ENCODE measurements at places on chromosomes 7 and 10. TPM values are rescaled to one million over a fixed set of nuclear protein-coding genes. Genes with fewer than 3 reads are reported as not detected.

DNA sequence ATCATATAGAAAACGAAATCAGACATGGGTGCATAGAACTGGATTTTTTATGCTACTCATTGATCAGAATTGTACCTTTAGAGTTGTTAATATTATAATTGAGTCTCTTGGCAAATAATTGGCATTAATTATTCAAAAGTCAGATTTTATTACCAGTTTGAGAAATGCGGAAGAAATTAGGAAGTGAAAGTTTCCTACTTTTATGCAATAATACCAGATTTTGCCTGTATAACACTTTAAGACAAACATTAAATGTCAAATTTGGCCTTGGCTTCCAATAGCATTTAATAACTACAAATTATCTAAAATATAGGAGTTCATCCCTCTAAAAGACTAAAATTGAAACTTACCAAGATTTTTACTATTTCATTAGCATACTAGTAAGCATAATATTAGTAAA lies 6.8 kb upstream of the TFEC start:
- H3K27me3 ChIP-seq: no peaks in the 10 kb centered on the region
- H3K4me1 ChIP-seq: no peaks in the 10 kb centered on the region
- H3K36me3 ChIP-seq: no peaks in the 10 kb centered on the region
- no peak for DNase-seq

GRCh38 chr7:80766724-80767123 lies 128.3 kb downstream of the CD36 start:
- H3K27ac ChIP-seq: no peak overlapping the region
- H3K4me3 ChIP-seq: no peak overlapping the region
- H3K4me1 ChIP-seq: peaks cover 3% of the 10 kb centered on the region
- no peaks in the 10 kb centered on the region for H3K27me3 ChIP-seq
- no peaks in the 10 kb centered on the region for H3K36me3 ChIP-seq

DNA sequence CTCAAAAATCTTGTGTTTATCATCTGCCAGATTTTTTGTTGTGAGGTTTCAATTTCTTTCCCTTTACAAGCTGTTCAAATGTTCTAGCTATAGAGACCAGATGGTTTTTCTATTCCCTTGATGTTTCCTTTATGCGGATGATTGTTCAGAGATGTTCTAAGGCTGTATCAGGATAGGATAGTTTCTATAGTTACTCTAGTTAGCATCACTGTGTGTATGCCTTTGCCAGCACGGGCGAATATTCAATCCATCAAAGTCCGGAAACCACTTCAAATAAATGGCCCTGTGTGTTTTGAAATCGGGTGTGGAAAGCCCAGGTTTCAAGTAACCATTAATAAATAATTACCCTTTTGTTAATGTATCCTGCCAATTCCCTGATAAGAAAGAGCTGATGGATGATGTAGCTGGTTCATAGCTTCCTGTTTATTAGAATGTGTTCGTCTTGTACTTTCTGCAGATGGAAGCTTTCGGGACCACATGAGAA lies 149.8 kb upstream of the PRKCQ start:
- no peak overlapping the region for H3K4me3 ChIP-seq
- H3K27me3 ChIP-seq: no peaks in the 10 kb centered on the region
- H3K27ac ChIP-seq: no peak overlapping the region

TFEC gene
- not detected for total RNA-seq

DNA sequence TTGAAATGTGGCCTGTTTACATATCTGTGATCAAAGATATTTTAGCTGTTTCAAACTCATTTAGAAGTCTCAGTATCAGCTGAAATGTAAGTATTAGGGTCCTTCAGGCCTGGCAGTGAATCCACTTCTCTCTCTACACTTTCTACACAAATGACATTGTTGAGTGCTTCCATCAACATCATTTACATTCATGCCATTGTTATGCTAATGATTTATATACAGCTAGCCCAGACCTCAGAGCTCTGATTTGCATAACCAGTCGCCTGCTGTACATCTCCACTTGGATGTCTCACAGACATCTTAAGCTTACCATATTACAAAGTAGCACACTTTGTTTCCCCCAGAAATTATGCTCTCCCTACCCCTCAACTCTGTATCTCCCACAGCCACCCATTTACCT lies 71.6 kb downstream of the GSDME start:
- H3K36me3 ChIP-seq: peaks cover 16% of the 10 kb centered on the region
- no peak overlapping the region for H3K4me3 ChIP-seq
- no peak for DNase-seq
- peak overlapping the region; percentile 61 for H3K27ac ChIP-seq
- H3K4me1 ChIP-seq: no peaks in the 10 kb centered on the region
- no peaks in the 10 kb centered on the region for H3K27me3 ChIP-seq

GJD4 gene
- total RNA-seq: not detected

DNA sequence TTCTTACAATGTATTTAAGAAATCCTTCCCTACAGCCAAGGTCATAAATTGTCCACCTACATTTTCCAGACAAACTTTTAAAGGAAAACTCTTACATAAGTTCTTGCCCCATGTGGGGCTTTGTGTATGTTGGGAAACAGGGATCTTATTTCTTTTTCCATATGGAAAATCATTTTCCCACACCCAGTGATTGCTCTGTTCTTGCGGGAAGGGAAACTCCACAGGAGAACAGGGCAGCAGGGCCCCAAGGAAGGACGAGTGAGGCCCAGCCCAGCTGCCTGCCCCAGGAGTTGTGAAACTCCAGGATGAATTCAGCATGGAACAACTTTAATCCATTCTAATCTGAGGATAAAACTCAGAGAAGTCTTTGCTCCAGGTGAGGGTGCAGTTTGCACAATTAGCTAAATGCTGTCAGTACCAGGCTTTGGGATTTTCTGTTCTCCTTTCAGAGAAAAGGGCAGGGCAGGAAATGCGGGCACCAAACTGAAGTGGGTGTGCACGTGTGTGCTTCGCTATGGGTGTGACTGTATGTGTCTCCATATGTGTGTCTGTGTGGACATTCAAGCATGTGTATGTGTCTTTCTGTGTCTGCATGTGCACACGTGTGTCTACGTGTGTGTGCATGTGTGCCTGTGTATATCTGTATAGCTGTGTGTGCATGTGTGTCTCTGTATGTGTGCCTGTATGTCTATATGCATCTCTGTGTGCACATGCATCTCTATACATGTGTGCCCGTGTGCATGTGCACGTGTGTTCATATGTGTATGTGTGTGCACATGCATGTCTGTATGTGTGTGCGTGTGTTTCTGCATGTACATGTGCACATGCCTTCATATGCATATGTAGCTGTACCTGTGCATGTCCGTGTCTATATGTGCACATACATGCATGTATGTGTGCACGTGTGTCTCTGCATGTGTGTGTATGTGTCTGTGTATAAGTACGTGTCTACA lies 102.0 kb upstream of the FAM20C start:
- no peak overlapping the region for H3K27ac ChIP-seq
- no peaks in the 10 kb centered on the region for H3K36me3 ChIP-seq

- peaks cover 86% of the 10 kb centered on the region for H3K36me3 ChIP-seq
- H3K4me1 ChIP-seq: no peaks in the 10 kb centered on the region
- no peak overlapping the region for H3K4me3 ChIP-seq
- no peak overlapping the region for H3K27ac ChIP-seq
- DNase-seq: no peak
Measured at GRCh38 chr10:119908166-119908565, 15.6 kb downstream of the SEC23IP start.

Data from endodermal cell (in vitro differentiated cells).